ENCODE measurements at places on chromosomes 6 and 20.

DNA sequence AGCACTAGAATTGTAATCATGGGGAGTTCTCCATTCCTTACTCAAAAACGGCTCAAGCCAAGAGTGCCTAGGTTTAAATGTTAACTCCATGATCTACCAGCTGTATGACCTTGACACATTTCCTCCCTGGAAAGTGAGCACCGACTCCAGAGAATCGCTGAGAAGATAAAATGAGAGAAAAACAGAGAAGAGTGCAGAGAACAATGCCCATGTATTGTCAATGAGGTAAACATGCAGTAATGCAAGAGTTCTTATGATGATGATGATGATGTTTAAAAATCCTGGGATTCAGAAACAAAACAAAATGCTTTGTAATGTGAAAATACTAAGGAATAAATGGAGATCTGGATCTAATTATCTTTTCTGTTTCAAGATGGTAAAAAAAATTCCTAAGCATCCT, 64.8 kb upstream of the BEND6 start:
- no peak for DNase-seq

GRCh38 chr6:16824845-16825685, 63.8 kb upstream of the ATXN1 start:
- no peak for DNase-seq

GRCh38 chr20:30811885-30812671, 445.4 kb upstream of the DEFB115 start:
- peak; percentile 12 for DNase-seq

GRCh38 chr6:122432816-122433215, 33.4 kb downstream of the HSF2 start:
- no peak for DNase-seq

- DNase-seq = no peak
Measured at GRCh38 chr6:108872141-108872557, 23.9 kb downstream of the ARMC2 start.

DNA sequence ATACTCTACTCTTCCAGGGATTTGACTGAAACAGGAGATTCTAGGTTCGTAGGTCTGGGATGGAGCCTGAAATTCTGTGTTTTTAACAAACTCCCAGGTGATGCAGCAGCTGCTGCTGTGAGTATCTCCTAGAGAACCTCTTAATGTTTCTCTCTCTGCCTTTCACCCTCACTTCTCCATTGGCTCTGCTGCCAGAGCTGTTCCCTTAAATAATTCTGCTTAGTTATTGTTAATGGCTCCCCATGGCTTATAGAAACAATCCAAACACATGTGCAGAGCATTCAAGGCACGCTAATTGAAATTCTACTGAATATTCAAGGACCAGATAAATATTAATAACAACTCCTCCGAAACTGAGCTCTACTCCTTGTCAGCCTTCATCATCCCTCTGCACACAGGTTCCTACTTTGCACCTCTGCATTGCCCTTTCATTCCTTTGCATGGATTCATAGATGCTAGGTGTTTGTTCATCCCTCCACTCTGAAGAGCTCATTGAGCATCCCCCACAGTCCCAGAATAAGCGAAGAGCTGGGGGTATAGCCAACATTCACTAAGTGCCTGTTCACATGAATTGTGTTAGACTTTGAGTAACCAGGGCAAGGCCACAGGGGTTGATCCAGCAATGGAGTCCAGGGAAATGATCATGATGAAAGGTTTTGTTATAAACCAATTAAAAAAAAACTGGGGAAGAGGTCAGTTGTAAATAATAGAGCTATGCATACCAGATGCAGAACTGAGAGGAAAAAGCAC, 488.4 kb upstream of the JAG1 start:
- DNase-seq = no peak

DNA sequence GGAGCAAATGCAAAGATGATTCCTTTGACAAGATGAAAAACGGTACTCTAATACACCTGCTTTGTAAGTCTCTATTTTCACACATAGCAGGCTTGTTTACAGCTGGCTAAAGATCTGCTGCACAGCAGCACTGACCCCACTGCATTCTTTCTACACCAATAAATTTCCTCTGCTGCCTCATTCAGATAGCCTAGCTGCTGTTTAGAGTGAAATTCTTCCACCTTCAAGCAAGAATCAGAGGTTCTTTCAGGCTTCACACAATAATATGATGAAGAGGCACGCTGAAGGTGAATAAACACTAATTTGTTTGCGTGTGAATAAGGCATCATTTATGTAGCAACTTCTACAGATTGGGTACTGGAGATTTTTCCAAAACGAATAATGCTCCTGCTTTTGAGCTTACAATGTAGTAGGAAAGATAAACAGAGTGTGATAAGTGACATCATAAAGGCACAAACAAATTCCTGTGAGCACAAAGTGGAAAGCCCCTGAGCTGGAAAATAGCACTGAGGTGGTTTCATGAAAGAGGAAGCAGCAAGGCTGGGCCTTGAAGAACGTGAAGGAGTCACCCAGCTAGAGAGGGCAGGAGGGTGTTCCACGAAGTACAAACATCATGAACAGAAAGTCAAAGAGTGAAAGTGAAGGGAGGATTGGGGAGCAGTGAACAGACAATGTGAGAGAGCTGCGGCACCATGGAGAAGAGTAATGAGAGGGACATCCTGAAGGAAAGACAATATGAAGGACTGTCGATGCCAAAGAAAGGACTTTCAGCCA, 543.4 kb downstream of the CD83 start:
- no peak for DNase-seq

GRCh38 chr20:9699181-9699580, 139.7 kb downstream of the PAK5 start:
- DNase-seq = no peak

DNA sequence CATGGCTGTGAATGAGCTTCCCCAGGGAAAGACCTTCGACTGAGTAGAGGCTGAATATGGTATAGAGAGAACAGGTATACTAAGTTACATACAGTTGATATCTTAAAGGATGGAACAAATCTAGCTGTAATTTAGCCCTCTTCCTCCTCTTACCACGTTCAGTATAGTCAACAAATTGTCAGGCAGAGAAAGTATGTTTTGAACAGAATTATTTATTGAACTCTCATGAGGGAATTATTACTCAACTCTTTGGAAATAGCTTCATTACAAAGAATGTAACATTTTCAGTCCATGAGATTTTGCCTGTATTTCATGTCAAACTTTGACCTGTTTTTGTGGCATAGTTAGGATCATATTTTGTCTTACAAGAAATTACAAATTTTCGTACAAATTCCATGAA, 63.0 kb downstream of the SH3BGRL2 start:
- DNase-seq = no peak

DNA sequence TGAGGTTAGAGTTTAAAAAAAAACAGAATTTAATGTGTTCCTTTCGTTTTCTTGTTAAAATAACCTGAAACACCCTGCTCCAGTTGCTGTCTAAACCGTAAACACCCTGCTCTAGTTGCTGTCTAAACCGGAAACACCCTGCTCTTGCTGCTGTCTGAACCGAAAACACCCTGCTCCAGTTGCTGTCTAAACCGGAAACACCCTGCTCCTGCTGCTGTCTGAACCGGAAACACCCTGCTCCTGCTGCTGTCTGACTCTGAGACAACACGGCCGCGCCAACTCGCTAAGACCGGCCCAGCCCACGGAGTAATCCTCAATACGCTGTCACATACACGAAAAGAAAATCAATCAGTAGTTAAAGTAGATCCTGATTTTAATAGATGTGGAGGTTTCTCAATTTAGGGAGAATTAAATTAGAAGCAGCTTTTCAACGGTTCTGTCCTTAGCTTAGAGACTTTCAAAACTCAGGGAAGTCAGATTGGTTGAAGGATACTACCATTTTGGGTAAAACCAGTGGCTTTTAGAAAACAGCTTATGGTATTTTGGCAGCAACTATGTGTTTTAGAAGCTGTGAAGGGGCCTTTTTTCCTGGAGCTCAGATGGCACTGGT, 98.3 kb downstream of the RAMACL start:
- DNase-seq = peak; percentile 7

- peak; percentile 27 for DNase-seq
Measured at GRCh38 chr6:20542927-20543602, 8.8 kb downstream of the CDKAL1 start.

- DNase-seq = no peak
Measured at GRCh38 chr6:76565932-76566331, 493.5 kb upstream of the IMPG1 start.

GRCh38 chr20:6679086-6679485, 88.4 kb upstream of the BMP2 start:
- DNase-seq = no peak

GRCh38 chr20:41135187-41135887, 2.0 kb upstream of the PLCG1 start:
- peak; percentile 58 for DNase-seq

GRCh38 chr20:14498772-14499171, 161.4 kb upstream of the FLRT3 start:
- peak; percentile 89 for DNase-seq

DNA sequence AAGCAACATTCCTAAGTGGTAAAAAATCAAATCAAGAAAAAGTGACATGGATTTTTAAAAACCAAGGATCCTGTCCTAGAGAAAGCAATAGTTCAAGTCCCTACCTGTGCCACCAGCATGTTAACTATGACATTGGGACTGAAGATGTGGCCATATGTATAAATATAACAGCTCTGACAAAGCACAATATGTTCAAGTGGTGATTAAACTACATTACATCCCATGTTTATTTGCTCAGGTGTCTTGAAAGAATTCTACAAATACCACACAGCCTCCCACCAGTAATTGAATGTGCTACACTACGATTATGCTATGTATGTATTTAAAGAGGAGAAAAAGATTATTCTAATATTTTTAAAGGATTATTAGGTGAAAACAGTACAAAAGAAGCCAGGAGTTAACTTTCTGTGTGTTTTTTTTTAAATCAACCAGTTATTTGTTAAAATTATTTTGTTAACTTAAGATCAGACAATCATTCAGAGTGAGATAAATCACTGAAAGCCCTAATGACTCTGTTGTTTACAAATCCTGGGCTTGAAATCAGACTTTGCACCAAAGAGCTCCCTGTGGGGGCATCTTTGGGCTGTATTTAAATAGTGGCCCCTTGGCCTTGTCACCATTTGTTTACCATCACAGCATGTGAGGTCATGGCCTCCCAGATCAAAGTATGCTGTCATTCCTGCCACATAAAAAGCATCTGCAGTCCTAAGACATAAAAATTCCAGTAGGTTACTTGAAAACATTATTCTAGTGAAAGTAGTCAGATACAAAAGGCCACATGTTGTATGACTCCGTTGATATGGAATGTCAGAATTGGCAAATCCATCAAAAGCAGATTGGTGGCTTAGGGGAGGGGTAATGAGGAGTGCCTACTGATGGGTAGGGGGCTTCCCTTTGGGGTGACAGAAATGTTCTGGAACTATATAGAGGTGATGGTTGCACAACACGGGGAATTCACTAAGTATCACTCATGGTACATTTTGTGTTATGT, 17.1 kb downstream of the TTLL2 start:
- DNase-seq = peak; percentile 44

DNA sequence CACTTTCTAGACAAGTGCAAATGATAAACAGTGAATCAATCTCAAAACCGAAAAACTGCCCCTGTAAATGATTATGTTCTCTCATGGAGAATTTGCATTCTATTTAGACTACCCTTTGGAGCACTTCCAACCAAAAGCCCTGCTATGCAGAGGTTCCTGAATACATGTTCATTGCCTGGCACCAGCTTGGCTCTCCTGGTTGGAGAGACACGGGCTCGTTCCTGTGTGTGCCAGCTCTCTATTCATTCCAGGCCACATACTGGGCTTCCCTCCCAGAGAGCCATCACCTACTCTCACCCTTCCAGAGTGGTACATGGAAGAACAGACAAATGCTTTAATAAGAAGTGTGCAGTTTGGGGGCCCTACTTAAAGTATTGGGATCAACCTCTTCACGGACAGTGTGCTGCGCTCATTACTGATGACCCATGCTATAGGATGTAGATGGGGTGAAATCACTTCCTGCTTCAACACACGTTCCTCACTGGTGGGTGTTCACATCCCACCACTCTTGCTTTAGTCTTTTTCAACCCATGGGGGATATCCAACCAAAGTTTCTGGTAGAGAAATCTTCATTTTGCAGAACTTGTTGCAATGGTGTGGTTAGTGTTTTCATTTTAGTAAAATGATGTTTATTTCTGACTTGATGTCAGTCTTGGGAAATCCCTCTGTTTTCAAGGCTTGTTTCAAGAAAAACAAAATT, 38.5 kb upstream of the NAA20 start:
- DNase-seq = no peak

GRCh38 chr6:42704937-42705374, 17.4 kb downstream of the PRPH2 start:
- no peak for DNase-seq

DNA sequence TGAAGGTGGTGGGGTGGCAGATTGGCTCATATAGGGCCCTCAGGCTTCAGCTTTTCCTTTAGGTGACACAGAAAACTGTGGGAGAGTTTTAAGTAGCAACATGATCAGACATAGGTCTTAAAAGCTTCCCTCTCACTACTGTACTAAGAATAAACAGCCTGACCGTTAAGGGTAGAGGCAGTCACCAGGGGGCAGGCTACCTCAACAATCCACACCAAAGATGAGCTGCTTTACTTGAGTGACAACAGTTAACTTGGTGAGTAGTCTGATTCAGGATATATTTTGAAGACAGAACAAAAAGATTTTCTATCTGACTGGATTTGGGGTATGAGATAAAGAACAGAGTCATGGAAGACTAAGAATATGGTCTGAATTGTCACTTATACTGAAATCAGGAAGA, 193.1 kb upstream of the SHLD1 start:
- DNase-seq = peak; percentile 45

GRCh38 chr20:21681234-21681921, 24.1 kb upstream of the PAX1 start:
- DNase-seq = no peak

GRCh38 chr6:15227827-15228318, 18.0 kb upstream of the JARID2 start:
- no peak for DNase-seq

DNA sequence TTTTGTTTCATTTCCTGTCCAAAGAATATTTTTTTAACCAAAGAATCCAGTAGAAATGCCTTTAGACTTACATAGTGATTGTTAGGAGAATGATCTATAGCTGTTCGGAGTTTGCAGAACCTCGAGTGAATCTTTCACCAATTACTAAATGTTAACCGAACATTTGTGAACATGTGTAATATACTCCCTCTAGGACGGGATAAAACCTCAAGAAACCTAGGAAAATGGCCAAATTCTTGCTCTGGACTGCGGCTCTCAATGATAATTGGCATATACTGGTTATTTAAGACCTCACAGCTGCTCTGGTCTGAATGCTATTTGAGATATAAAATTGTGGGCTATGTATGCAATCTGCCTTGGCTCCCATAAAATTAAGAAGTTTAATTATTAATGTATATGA, 137.1 kb downstream of the PACRG start:
- no peak for DNase-seq

DNA sequence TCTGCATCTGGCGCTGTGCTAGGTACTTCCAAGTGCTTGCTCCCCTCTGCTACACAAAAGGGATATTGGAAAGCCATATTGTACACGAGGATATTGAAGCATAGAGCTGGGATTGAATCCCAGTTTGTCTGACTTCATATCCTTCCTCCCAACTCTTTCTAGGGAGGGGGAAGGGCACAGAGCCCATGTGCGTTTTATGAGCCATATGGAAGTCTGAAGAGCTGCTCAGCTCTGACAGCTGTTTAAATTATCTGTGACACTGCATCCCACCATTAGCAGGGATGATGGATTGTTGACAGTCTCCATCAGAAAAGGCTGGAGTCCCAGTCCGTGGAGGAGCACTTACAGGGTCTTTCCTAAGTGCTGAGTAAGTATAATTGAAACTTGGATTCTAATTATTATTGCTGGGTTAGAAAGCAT, 18.4 kb downstream of the TIAM2 start:
- peak; percentile 97 for DNase-seq
